ENCODE measurements at places on chromosomes 1 and 21. TPM values are rescaled to one million over a fixed set of nuclear protein-coding genes. Genes with fewer than 3 reads are reported as not detected.

NCAM2 gene
- 3.7 TPM for total RNA-seq

GRCh38 chr1:55463814-55464475, 248.8 kb upstream of the USP24 start:
- DNase-seq, result peak; percentile 60

- no peak for DNase-seq
These were observed 60.5 kb upstream of the USP25 start for GRCh38 chr21:15669247-15669646.

DNA sequence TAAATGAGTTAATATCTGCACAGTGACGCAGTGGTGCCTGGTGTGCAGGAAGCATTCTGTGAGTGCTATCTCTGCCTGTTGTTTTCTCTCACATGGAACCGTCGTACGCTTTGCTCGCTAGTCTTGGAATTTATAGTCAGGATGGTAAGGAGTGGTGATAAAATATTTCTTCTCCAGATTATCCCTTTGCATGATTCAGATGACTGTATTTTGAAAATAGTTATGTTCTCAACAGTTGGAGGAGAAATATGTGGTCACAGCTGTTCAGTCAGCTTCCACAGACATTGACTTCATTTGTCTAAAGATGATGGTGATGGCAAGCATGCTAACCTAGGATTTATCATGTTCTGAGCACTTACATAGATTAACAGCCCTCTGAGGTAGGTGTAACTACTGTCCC, 41.3 kb upstream of the VAMP3 start:
- DNase-seq, result no peak

OR10J1 gene
- total RNA-seq, result not detected

DNA sequence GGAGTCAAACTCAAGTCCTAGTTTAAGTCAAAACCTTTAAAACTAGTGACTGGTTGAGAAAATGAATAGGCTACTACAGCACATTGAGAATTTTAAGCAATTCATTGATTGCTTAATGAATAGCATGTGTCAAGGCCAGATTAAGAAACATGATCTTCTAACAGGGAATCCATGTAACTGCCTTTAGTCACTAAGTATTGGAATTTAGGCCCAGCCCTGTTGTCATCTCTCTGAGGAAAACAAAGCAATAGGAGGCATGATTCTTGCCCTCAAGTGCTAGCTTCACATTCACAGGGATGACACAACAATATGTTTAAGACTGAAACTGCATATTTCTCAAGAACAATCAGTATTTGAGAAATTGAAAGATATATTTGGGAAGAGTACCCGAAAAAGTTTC, 70.0 kb upstream of the PTGS2 start:
- no peak for DNase-seq

- DNase-seq, result no peak
These were observed 23.3 kb upstream of the NBL1 start for GRCh38 chr1:19620786-19621185.

DNA sequence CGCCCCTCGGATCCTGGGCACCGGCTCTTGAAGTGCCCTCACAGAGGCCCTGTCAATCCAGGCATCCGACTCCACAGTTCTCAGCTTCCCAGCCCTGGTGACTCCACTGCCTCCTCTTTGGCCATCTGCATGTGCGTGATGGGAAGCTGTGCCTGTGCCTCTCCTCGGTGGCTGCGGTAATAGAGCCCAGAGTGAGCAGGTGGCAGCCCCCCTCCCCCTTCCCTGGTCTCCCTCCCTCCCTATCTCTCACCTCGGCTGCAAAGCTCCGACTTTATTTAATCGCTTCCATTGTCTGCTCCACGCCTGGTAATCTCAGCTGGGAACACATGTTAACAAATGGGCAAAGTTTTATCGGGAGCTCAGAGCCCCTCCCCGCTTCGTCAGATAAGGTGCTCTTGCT, 91.9 kb downstream of the IGSF21 start:
- DNase-seq, result no peak

CCDC181 gene
- total RNA-seq, result 1.9 TPM

DNA sequence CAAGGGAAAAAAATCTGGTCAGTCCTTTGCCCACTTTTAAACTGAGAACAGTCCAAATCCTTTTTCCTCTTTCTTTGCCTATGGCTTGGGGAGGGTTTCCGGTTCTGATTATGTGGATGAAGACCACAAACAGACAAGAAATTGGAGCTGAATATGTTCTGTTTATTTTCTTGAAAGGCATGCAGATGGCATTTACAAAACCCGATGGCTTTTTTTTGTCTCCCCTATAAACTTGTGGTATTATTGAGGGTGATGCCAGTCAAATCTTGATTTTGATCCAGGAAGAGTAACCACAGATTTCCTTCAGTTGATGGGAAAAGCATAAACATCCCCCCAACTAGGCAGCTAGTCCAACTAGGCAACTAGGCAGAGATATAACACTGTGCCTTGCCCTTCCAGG, 38.9 kb downstream of the PLPP3 start:
- DNase-seq, result no peak

- DNase-seq, result no peak
These were observed 3.7 kb downstream of the SYT6 start for GRCh38 chr1:114150016-114150415.

RCAN3 gene
- 19.0 TPM for total RNA-seq

DNA sequence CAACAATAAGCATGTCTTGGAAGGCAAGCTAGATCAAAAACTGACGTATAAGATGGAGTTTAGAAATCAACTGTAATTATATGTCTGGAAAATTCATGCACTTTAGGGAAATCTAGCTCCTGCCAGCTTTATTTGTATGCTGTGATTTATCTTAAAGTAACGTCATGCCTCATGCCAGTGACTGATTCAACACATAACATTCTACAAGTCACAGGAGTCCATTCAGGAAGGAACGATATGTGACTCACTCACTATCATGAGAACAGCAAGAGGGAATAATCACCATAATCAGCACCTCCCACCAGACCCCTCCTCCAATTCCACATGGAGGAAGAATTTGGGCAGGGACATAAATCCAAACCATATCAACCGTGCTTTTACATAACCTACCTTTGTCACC, 682.4 kb upstream of the ADAMTS5 start:
- DNase-seq, result no peak

- DNase-seq, result no peak
These were observed 8.3 kb downstream of the IL24 start for GRCh38 chr1:206905295-206906164.

DNA sequence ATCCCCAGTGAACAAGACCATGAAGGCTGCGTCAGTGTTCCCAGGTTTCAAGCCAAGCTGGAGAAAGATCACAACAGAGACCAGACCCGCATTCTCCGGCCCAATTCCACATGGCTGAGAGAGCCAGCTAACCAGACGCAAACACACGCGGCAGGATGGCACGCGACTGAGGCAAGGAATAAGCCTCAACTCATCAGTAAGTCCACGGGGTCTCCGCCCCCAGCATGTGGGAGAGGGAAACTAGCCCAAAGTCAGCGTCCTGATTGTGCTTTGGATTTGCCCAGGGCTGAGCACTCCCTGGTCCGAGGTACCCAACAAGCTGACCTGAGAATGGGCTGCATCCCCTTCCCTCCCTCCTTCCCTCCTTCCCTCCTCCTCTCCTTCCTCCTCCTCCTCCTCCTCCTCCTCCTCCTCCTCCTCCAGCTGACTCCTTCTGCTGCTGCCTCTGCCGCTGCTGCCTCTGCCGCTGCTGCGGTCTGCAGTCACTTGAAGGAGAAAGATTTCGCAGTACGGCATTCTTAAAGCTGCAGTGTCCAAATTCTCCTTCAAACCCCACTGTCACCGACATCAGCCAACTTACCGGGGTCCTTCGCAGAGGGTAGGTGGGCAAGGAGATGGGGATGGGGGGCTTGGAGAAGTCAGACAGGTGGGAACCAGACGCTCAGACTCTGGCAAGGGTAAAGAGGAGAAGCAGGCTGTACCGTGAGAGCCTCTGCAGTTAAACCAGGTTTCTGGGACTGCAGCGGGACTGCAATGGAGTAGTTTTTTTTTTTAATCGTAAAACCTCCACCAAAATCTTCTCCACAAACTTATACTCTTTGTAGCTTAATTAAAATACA, 33.0 kb upstream of the H6PD start:
- peak; percentile 55 for DNase-seq

GRCh38 chr21:36491209-36491910, 11.4 kb upstream of the CLDN14 start:
- DNase-seq, result no peak

DNA sequence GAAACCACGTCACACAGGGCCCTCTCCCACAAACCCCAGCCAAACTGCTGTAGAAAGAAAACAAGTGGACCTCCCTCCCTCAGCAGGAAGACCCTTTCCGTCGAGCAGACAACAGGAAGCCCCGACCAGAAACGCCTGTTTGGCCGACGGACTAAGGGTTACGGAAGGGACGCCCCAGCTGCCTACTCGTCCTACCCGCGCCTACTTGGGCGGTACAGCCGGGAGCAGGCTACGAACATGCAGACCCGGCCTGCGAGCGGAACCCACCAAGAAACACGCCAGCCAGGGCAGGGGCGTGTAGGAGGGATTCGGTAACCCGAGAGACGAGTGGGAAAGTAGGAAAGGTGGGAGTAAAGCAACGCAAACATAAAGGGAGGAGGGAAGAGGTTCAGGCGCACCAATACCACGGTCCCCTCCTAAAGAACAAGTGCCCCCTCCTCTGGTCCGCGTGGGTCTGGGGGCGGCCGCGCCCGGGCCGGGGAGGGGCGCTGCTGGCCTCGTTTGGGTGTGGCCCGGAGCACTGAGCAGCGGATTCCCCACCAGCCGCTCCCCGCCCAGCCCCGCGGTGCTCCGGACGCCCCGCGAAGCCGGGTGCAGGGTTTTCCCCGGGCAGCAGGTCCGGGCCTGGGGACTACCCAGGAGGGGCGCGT, 450 bp downstream of the S100A10 start:
- no peak for DNase-seq

- no peak for DNase-seq
These were observed 190.5 kb upstream of the C1orf174 start for GRCh38 chr1:4090556-4090955.

AADACL3 gene
- not detected for total RNA-seq

NLRP3 gene
- total RNA-seq, result 1.9 TPM

S100A3 gene
- total RNA-seq, result 6.5 TPM

All from ureter (tissue), 1 donor.